ENCODE measurements at places on chromosomes 3 and 15.

DNA sequence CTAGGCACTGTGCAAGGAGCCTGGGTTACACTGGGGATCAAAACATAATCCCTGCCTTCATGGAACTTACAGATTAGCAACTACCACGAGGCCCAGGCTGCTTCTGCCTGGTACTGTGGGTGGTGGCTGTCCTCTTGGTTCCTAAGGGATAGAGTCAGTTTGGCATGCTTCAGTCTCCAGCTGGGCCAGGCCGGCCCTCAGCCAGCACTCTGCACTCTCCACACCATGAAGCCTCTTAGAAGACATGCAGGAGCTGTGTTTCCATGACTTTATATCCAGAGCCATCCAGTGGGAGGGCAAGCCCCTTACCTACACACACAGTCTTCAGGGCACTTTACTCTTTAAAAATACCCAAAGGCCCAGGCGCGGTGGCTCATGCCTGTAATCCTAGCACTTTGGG is 54.4 kb downstream of the ATP1B3 start:
- no peak for DNase-seq

GRCh38 chr3:145798696-145799537 is 362.1 kb downstream of the PLOD2 start:
- no peak for DNase-seq

- DNase-seq: no peak
Observed at GRCh38 chr3:49775538-49775937, 10.8 kb downstream of the IP6K1 start.

DNA sequence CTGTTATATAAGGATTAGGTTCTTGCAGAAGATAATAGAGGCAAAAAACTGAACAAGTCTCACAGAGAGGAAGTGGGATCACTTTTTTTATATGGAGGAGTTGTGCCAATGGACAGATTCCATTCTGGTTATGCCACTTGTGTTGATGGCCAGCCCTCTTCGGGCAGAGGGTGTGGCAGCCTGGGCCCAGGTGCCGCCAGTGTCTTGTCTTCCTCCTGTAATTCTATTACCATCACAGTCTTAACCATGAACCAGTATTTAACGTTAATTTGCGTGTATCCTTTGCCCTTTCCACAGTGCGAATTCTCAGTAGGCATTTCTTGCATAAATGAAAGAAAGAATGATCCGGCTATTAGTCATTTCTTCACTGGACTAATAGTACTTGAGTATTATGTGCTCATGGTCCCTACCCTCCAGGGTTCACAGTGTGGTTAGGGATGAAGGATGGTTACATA is 7.0 kb upstream of the USP4 start:
- DNase-seq: no peak

- DNase-seq: no peak
Observed at GRCh38 chr15:72207558-72208085, 10.0 kb upstream of the GRAMD2A start.
